ENCODE measurements at places on chromosomes 6 and 20. TPM values are rescaled to one million over a fixed set of nuclear protein-coding genes. Genes with fewer than 3 reads are reported as not detected.
A peak's percentile ranks its signal among the peaks of the same experiment; 100 is the strongest.

NEDD9 gene
- polyA plus RNA-seq = 40.2 TPM

CST7 gene
- 889 TPM for polyA plus RNA-seq

HRH3 gene
- not detected for polyA plus RNA-seq

DNA sequence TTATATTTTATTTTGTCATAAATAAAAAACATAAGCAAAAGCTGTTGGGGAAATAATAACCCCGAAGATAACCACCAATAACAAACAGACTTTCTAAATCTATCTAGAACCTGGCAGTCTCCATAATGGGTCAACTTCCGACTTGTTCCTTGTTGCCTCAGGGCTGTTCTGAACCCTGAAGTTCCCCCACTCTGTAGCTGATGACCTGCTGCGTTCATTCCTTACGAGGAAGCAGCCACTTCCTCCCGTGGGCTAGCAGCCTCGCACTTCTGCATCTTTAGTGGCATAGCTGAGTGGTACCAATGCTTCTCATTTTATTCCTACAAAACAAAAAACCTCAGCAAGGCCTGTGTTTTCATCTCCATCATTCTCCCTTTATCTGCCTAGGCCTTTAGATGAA lies 103.0 kb downstream of the PLEKHG1 start:
- DNase-seq = no peak

DNA sequence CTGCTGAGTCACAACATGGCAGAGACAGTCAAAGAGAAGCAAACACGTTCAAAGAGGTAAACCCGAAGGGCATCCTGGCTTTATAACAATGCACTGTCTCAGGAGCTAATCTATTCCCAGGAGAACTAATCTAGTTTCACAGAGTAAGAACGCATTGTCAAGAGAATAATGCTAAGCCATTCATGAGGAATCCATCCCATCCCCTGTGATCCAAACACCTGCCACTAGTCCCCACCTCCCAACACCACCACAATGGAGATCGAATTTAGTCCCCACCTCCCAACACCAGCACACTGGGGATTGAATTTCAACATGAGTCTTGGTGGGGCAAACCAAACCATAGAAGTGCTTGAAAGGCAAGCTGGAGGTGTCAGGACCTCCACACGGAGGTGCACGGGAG lies 231.5 kb upstream of the ID4 start:
- DNase-seq = no peak

- DNase-seq = no peak
Observed at GRCh38 chr20:25282034-25282781, 34.3 kb downstream of the PYGB start.

DNA sequence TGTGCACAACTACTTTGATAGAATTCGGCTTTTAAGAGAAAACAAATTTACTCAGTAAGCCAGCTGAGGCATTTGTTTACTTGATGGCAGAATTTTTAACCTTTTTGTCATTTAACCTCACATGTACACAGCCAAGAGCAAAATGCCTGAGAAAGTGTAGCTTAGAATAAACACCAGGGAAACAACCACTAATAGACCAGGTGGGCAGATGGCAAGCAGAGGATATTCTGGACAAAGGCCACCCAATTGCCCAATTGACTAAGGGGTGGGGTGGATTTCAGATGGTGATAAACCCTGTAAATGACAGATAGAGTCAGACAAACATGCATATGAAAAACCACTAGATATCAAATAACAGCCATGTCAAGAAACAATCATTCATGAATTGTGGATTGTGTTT lies 190.7 kb upstream of the FBXL4 start:
- no peak for DNase-seq

GRCh38 chr20:39433466-39433865 lies 471.3 kb downstream of the DHX35 start:
- DNase-seq = no peak

DNA sequence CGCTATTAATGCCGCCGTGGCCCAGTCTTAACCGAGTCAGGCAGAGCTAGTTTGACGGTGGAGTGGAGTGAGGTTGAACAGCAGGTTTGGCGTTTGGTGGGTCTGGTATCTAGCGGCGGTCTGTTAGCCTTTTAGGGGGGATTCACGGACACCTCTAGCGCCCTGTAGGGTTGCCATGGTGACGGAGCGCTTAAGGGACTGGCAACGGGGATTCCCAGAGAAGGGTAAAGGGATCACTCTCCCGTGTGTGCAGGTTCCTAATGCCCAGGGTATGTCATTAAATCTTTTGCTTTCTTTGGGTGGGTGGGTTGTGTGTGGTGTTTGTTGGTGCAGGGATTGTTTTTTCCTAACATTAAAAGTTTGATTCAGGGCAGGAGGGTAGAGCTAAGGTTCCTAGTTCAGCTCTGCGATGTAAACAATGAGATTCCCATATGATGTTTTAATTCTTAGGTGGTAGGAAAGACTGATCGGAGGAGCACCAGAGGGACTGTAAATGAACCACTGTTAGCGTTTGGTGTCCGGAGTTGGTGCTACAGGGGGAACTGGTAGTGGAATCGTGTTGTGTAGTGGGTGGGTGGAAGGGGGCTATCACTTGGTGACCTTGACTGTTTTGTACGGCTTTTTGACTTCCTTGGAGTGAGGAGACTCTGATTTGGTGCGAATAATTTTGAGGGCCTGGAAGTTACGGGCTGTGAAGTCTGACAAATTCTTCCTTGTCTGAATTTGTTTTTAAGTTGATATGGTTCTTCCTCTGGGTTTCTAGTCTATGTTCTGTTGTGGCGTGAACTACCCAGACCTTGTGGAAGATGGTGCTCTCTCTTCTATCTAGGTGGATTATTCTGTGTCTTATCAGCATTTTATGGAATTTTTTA lies 5.0 kb downstream of the BRD2 start:
- peak; percentile 84 for DNase-seq

- DNase-seq = no peak
Observed at GRCh38 chr6:72132427-72132826, 246.1 kb downstream of the RIMS1 start.

- no peak for DNase-seq
Observed at GRCh38 chr20:57399587-57400155, 8.5 kb downstream of the RBM38 start.

TMC2 gene
- polyA plus RNA-seq = not detected

GRCh38 chr6:11772109-11772825 lies 6.3 kb downstream of the ADTRP start:
- DNase-seq = no peak

FERMT1 gene
- polyA plus RNA-seq = not detected

- no peak for DNase-seq
Observed at GRCh38 chr6:87945966-87946365, 101.7 kb upstream of the SPACA1 start.

DNA sequence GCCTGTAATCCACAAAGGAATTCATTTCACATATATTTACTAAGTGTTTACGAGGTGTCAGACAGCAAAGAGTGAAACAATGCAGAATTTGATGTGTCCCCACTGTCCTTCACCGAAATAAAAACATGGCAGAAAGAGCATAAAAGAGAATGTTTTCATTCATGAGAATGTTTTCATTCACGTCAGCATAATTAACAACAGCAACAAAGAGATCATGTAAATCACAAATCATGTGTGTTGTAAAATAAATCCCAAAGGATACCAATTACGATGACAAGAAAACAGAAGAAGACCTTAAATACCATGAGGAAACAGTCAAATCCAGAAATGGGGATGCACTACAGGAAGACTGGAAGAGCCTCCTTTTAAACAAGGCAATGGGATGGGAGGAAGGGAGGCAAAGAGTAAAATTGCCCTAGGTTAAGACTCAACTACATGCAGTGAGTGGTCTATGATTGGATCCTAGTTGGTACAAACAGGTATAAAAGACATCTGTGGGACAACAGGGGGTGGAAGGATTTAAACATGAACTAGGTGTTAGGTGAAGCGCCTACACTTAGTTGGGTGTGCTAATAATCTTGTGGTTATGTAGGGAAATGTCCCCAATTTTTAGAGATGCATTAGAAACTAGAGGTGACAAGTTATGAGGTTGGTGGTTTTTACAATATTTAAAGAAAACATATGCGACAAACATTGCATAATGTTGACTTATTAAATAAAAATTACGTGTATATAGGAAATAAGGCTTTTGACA lies 1.5 kb downstream of the ZSCAN31 start:
- DNase-seq = no peak

CST5 gene
- not detected for polyA plus RNA-seq

- DNase-seq = no peak
Observed at GRCh38 chr6:134420614-134421181, 102.8 kb upstream of the SGK1 start.

DNA sequence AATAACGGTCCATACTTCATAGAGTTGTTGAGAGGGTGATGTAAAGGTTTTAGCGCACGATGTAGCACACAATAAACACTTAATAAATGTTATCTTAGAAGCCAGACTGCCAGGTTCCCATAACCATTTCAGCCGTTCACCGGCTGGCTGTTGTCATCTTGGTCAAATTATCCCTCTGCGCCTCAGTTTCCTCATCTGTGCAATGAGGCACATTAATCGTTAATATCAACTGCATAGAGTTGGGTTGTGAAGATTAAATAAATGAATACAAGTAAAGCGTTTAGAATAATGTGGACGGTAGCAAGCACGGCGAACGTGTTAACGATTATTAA lies 432 bp upstream of the PSMF1 start:
- DNase-seq = no peak

DNA sequence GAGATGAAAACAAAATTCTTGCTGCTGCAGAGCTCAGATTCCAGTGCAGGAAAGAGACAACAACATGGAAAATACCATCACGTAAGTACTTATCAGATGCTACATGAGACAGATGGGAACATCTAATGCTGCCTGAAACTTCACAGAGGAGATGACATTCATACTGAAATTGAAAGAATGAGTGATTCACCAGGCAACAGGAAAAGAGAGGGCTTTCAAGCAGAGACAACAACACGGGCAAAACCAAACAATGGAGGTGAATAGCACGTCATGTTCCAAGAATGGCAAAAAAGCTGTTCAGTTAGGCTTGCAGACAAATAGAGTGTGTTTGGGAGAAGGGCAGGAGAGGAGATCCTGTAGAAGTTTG lies 39.3 kb downstream of the GTF2H5 start:
- no peak for DNase-seq

C6orf62 gene
- polyA plus RNA-seq = 120 TPM

- DNase-seq = no peak
Observed at GRCh38 chr20:64129146-64129782, 21.9 kb upstream of the NPBWR2 start.

ANKRD6 gene
- 2.8 TPM for polyA plus RNA-seq

GRCh38 chr6:44289726-44290260 lies 19.5 kb downstream of the TMEM151B start:
- no peak for DNase-seq

DNA sequence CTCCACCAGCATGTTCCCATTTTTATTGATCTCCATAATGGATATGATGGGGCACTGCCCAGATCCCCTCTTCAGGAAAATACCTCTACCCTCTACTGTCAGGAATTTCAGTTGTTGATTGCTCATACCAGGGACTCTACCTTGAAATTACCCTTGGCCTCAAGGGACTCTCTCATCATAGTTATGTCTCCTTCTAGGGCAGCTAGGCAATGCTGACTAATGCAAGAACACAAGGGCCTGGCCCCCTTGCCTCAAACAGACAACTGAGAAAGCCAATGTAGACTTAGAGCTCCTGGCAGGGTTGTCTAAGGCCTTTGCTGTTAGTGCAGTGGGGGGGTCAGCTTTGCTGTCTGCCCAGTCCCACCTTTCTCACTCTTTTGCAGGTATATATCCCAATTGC lies 493.1 kb downstream of the BTBD3 start:
- DNase-seq = no peak

GRCh38 chr20:59421089-59421488 lies 120.7 kb downstream of the EDN3 start:
- no peak for DNase-seq

GRCh38 chr6:153958860-153959259 lies 80.2 kb upstream of the OPRM1 start:
- no peak for DNase-seq

- DNase-seq = no peak
Observed at GRCh38 chr6:45645302-45645701, 267.6 kb upstream of the SUPT3H start.

MBOAT1 gene
- polyA plus RNA-seq = 3.2 TPM

DNA sequence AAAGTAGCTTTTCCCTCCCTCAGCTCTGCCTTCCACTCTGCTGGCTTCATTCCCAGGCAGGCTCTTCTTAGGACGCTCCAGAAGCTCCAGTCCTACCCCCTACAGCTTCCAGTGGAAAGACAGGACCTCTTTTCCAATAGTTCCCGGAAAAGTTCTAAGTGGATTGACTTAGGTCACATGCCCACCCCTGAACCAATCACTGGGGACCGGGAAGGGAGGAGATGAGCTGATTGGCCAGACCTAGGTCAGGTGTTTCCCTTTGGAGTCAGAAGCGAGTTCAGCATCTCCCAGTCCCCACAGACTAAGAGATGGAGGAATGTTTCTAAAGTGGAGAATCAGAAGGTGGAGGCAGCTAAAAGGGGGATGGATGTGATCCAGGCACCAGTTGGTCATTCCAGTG lies 62.9 kb upstream of the KCNG1 start:
- DNase-seq = no peak

DNA sequence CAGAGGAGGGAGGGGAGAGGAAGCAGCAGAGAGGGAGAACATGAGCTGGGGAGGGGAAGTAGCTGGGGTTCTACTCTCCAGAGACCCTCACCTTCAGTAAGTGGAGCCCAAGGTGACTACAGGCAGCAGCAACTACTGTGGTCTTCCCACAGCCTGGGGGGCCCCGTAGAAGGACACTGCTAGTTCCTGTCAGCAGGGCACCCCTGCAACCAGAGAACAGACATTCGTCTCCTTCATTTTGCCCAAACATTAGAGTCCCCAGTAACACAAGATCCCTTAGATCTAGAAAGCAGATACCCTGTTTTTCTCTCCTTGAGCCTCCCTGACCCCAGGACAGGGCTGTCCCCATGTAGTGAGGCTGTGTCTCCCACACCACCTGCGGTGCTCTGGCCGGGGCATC lies 8.2 kb downstream of the GNMT start:
- no peak for DNase-seq

- DNase-seq = no peak
Observed at GRCh38 chr6:1325461-1326309, 13.8 kb downstream of the FOXQ1 start.

GRCh38 chr6:98458708-98459107 lies 375.7 kb upstream of the POU3F2 start:
- DNase-seq = no peak

FHL5 gene
- polyA plus RNA-seq = not detected

DNA sequence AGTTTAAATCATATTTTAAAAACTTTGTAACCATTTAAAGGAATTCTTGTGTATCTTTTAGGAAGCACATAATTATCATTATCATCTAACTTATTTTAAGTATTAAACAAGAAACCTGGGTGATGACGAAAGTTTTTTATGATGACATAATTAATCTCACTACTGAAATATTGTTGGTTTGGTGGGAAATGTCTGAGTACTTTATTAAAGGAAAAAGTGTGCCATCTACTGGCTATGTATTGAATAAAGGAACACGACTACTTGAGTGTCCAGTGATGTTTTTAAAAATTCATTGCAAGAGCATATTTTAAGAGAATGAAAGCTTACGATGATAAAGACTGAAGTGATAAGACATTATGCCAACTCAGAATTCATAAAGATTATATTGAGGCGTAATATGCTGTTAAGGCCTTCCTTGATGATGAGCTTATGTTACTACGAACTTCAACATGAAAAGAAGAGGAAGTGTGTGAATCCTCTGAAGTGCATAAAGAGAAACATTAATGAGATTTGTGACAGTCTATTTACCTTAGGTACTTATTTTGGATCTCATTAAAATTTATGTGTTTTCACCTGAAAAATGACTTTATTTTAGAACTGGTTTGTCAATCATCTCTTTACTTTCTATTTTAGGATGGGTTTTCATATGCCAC lies 12.0 kb upstream of the TRMT11 start:
- no peak for DNase-seq
